CD4-positive, alpha-beta T cell treated with Interleukin-17A for 1 hour (primary cell): ENCODE measurements at places on chromosomes 13 and 19.

DNA sequence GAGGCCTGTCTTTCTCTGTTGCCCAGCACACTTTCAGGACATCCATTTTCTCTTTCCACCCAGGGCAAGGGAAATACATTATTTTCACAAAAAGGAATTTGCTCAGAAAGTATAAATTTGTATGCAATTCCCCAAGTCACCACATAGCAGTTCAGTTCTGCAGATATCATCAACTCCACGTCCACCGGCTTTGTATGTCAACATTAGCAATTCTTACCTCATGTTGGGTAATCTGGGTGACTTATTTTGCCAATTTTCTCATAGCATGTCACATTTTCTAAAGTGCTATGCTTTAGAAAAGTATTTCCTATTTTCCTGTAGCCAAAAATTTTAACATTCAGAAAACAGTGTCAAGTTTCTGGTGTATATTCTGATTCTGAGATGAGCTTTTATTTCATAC is 501.8 kb downstream of the EFNB2 start:
- no peak for DNase-seq

GRCh38 chr19:44757057-44757734 is 8.7 kb downstream of the BCL3 start:
- DNase-seq, result peak; percentile 0

- DNase-seq, result no peak
Measured at GRCh38 chr13:55652657-55653056, 1488.1 kb upstream of the PRR20A start.

DNA sequence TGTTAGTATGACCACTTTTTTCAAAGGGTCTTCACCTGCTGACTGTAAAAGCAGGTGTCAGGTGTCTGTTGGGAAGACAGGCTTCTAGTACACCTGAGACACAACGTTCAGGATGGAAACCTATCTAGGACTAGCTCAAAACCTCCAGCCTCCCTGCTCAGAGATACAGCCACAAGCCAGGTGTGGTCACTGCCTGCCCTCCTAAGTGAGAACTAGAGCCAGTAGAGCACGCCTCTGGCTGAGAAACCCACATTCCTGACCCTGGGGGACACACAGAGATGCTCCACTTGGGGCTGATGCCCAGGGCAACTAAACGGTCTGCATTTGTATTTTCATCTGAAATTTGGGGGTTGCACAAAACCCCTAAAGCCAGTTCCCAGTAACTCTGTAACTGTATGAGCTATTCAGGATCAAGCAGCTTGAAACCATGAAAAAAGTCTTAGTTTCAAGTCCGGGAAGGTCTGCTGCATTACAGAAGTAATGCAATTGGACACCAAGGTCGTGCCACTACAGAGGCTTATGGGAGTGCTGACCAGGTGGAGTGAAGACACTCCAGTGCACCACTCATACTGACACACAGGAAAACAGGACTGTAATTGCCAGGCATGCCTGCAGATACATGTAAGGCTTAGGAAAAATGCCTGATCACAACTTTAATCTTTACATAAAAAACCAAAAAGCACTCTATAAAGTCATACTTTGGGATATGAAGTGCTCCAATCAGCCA is 27.8 kb downstream of the ANKRD10 start:
- no peak for DNase-seq

- peak; percentile 75 for DNase-seq
Measured at GRCh38 chr19:51473009-51473707, 5.2 kb upstream of the CEACAM18 start.

DNA sequence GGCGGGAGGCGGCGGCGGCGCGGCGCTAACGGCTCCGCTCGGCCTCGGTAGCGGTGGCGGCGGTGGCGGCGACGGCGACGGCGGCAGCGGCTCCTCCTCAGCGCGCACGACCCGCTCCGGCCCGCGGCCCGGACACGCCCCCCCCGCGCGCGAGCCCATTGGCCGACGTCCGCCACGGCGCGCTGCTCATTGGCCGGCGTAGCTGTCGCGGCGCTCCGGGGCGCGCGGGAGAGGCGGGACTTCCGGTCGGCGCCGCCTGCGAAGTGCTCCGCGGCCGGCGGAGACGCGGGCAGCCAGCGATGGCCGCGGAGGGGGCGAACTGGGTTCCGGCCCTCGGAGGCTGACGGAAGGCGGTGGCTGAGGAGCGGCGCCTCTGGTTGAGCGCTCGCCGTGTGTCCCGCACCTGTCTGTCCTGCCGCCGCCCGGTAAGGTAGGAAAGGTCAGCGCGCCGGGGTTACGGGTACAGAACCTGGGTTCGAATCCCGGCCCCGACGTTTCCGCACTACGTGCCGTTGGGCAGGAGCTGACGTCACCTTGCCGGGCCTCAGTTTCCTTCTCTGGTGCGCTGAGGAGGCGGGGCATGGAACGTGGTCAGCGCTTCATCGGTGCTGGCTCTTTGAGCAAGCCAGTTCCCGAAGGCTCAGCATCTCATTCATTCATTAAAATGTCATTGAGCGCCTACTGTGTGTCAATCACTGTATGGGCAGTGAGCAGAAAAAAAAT is at the start of gene ELAVL1:
TSS of gene ELAVL1 (minus strand) at position 108 of the 723 bp plus-strand sequence. CDS start 13,826 bp downstream, outside the sequence.
- DNase-seq, result peak; percentile 90

DNA sequence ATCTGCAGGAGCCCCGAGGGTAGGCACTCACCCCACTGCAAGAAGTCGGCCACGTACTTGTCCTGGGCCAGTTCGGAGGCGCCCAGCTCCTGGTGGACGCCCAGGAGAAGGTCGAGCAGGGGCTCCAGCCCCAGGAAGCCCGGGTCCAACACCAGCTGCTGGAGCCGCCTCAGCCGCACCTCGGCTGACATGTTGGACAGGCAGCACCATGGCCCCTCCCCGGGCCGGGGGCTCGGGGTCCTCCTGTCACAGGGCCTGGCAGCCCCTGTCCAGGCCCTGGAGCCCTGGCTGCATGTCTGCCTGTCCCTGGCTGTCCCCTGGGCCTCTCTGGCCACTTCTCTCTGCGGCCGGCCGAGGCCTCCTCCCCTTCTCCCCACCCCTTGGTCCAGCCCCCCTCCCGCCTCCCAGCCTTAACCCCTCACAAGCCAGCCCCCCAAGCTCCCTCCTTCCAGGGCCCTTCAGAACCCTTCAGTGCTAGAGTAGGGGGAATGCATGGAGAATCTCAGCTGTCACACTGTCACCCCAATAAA is at the start of gene DMPK:
TSS of gene DMPK (minus strand) at position 329 of the 530 bp plus-strand sequence. CDS start at position 191, 138 bp downstream.
- DNase-seq, result no peak

- DNase-seq, result no peak
Measured at GRCh38 chr19:38270587-38271167, 6.3 kb downstream of the SPINT2 start.

DNA sequence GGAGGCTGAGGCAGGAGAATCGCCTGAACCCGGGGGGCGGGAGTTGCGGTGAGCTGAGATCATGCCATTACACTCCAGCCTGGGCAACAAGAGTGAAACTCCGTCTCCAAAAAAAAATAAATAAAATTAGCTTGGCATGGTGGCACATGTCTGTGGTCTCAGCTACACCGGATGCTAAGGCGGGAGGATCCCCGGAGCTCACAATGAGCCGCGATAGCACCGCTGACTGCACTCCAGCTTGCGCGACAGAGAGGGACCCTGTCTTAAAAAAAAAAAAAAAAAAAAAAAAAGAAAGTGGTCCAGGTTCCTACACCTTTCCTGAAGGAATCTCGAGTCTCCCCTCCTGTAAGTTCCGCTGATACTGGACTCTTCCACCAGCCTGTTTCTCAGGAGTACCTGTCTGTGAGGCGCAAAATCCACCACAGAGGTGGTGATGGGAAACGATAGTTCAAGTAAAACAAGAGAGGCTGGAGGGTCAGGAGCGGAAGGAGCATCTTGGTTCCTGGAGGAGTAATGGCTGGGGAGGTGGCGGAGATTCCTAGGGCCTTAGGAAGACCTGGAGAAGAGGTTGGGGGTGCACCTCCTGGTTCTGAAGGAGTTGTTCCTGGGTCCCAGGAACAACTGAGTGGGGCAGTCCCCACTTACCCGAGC is 471 bp downstream of the FUT1 start:
- DNase-seq, result no peak

DNA sequence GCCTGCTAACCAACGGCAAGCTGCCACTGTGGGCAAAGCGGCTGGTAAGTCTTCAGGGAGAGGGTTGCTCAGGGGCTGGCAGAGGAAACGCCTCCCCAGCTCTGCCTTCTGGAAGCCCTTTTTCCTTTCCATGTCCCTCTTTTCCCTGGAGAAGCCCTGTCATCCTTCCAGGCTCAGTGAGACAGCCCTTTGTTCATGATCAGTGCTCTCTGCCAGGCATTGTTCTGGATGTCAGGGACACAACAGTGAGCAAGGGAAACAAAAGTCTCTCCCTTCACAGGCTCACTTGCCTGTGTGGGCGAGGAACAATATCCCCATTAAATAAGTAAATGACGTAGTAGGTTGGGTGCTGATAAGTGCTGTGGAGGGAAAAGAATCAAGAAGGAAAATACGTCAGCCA is 13.9 kb upstream of the OVOL3 start:
- no peak for DNase-seq

GRCh38 chr19:6773323-6773931 is 919 bp downstream of the VAV1 start:
- DNase-seq, result peak; percentile 58

DNA sequence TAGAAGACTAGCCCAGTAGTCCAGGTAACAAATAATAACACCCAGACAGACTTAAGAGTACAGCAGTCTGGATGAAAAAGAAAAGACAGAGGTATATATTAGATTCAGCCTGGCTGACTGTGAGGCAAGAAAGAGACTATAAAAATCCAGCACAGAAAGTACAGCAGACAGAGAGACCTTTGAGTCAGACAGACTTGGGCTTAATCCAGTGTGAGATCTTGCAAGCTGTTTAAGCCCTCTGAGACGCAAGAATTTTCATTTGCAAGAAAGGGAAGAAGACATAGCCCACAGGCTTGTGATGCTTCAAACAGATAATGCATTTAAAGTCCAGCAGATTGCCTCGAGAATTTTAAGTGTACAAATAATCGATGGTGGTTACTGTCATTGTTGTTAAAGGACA is 471.4 kb downstream of the LIG4 start:
- no peak for DNase-seq

- DNase-seq, result peak; percentile 36
Measured at GRCh38 chr19:14672188-14672872, 2.3 kb downstream of the ADGRE3 start.

GRCh38 chr19:42051166-42052115 is 18.6 kb downstream of the GRIK5 start:
- DNase-seq, result no peak

- no peak for DNase-seq
Measured at GRCh38 chr13:36706755-36707154, 32.9 kb downstream of the SERTM1 start.

DNA sequence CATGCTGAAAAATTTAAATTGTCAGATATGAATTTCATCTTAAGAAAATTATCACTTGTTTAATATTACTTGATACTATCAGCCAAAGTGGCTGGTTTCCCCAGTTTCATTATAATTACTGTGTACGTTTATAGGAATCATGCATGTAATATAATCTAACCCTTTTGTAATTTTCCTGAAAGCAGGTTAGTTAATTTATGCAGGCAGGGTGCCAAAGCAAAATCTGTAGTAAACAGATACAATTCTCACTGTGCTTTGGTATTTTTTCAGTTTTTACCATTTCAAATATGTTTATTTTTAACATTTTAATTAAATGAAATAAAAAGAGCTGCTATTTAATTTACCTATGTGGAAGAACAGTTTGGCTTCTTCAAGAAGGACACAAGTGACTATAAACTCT is 1227.5 kb upstream of the MIR17HG start:
- no peak for DNase-seq

DNA sequence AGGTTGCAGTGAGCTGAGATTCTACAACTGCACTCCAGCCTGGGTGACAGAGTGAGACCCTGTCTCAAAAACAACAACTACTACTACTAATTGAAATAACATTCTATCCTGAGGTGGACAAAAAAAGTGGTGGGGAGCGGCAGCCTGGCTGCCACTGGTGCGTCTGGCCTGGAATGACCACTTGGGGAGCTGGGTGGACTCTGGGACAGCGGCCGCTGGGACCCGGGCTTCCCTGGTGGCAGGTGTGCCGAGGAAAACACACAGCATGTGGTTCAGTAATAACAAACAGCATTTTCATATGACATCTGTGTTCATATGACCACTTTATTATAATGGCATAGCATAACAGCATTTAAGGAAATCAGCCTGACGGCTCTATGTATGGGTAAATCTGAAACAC is 33.9 kb downstream of the TFDP1 start:
- DNase-seq, result no peak

GRCh38 chr13:100387416-100387815 is 201.2 kb downstream of the GGACT start:
- DNase-seq, result no peak

GRCh38 chr19:12745166-12745897 is 6.3 kb upstream of the BEST2 start:
- no peak for DNase-seq

DNA sequence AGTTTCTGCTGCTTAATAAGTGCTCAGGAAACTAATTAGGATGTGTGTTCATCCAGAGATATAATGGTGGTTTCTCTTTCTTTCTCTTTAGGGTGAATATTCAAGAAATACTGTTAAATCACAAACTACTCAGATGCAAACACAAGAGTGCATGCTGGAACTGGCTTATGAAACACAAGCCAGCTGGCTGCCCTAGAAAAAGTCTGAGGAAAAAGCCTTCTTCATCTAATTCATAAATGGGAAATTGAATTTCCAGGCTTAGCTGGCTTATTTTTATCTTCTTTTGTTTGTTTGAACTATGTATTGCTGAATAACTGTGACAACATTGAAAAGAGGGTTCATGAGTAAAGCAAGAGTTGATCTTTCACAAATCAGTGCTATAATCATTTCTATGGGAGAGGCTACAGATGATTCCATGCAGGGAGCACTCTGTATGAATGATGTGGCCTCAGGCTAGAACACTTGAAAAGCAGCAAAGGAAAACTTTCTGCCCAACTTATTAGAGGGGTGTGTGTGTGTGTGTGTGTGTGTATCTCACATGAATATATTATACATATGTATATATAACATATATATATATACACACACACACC is 69.8 kb upstream of the SCEL start:
- DNase-seq, result no peak

GRCh38 chr19:33332248-33332647 is 29.9 kb upstream of the CEBPA start:
- DNase-seq, result peak; percentile 15

GRCh38 chr13:36294096-36294495 is 3.5 kb downstream of the CCDC169 start:
- DNase-seq, result no peak

- no peak for DNase-seq
Measured at GRCh38 chr13:34144142-34144541, 326.2 kb downstream of the RFC3 start.
